ENCODE measurements at places on chromosomes 7 and 10. TPM values are rescaled to one million over a fixed set of nuclear protein-coding genes. Genes with fewer than 3 reads are reported as not detected.

The NKX6-2 gene
- not detected for total RNA-seq

The SLC13A1 gene
- not detected for total RNA-seq

The ZNRF2 gene
- total RNA-seq, result 15.2 TPM

The OR2A7 gene
- 1.5 TPM for total RNA-seq

The TMEM168 gene
- 11.7 TPM for total RNA-seq

The SORCS1 gene
- total RNA-seq, result not detected

The STOX1 gene
- total RNA-seq, result 0.42 TPM

The RAMP3 gene
- total RNA-seq, result not detected

The SFRP4 gene
- total RNA-seq, result not detected

The SH2B2 gene
- 0.16 TPM for total RNA-seq

The NKX1-2 gene
- not detected for total RNA-seq

The NUDCD3 gene
- total RNA-seq, result 80.7 TPM

The SPDYE3 gene
- total RNA-seq, result not detected

The AGR3 gene
- total RNA-seq, result not detected

The FANK1 gene
- total RNA-seq, result not detected

- no peak for DNase-seq
Observed at GRCh38 chr7:101829821-101830220, 12.4 kb downstream of the CUX1 start.

DNA sequence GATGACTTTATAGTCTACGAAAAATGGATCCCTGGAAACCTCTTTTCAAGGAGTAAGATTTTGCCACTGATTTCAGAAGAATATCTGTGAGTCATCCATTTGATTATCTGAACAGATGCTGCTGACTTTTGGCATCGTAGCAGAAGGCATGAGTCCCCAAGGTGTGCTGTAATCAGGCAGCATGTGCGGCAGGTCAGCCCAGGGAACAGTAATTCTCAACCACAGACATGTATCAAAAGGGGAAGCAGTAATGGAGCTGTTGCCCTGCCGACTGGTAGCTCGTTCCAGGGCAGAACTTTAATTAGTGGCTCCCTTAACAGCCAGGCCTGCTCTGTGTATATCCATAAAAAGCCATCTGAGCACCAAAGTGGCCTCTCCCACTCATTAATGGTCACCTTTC, 5.7 kb upstream of the VWC2 start:
- no peak for DNase-seq

GRCh38 chr10:32263300-32263699, 83.7 kb downstream of the EPC1 start:
- DNase-seq, result no peak

GRCh38 chr10:86944471-86944870, 12.9 kb downstream of the MMRN2 start:
- DNase-seq, result no peak

- DNase-seq, result peak; percentile 67
Observed at GRCh38 chr10:70461397-70462348, 16.9 kb upstream of the PALD1 start.

GRCh38 chr10:24385776-24386175, 176.8 kb downstream of the KIAA1217 start:
- DNase-seq, result no peak

GRCh38 chr7:323410-323809, 33.4 kb downstream of the FOXL3 start:
- no peak for DNase-seq

GRCh38 chr10:29256019-29256418, 32.9 kb upstream of the LYZL1 start:
- no peak for DNase-seq

GRCh38 chr10:11440250-11441150, 170.9 kb downstream of the USP6NL start:
- DNase-seq, result peak; percentile 24

DNA sequence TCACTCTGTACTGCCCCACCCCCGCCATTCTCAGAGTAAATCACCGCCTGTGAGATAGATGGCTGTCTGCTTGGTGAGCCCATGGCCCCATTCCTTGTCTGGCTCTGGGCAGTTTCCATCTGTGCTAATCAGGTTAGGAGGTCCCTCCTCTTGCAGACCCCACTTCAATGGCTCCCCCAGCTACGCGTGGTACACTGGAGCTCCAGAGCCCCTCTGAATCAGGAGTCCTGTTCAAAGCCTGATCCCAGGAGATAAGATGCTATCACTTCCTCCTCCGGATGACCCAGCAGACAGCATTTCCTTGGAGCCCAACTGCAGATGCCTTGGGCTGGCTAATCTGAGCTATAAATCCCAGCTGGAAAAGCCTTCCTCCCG, 122.3 kb downstream of the SH3PXD2A start:
- DNase-seq, result no peak

GRCh38 chr10:62852961-62853702, 37.0 kb upstream of the EGR2 start:
- DNase-seq, result peak; percentile 62

GRCh38 chr7:2527505-2528467, 8.2 kb downstream of the LFNG start:
- peak; percentile 72 for DNase-seq

- no peak for DNase-seq
Observed at GRCh38 chr10:114943000-114943399, 5.0 kb downstream of the TRUB1 start.

DNA sequence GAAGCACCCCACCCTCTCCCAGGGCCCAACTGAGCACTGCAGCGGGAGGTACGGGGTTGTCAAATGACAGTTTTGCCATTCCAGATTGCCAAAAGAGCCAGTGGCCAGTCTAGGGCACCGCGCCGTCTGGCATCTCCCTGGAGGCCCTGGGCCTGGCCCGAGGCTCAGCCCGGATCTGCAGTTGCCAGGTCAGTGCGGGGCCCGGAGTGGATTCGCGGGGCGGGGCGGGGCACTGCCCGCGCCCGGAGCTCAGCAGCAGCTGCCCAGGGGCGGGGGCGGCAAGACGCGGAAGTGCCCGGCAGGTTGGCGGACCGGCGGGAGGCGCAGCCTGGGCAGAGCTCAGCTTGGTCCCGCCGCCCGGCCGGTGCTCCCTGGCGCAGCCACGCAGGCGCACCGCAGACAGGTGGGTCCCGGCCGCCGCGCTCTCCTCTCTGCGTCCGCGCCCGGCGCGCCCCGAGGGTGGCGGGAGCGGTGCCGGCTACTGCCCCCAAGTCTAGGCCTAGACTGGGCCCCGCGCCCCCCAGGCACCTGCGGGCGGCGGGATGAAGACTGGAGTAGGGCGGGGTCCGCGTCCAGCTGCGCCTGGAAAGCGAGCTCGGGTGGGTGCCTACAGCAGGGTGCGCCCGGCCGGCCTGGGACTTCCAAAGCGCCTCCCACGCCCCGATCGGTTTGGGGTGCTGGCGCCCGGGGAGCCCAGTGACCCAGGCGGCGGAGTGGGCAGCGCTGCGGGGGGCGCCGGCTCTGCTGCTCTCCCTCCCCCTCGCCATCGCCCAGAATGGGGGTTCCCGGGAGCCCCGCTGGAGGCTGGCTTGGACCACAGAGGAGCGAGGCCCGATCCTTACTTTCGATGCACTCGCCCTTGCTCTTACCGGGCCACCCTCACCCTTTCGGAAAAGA, at the start of gene IRF5:
IRF5 (plus strand) TSS at position 281 of the 897 bp plus-strand sequence. CDS start 4,155 bp downstream, outside the sequence.
- DNase-seq, result peak; percentile 35

DNA sequence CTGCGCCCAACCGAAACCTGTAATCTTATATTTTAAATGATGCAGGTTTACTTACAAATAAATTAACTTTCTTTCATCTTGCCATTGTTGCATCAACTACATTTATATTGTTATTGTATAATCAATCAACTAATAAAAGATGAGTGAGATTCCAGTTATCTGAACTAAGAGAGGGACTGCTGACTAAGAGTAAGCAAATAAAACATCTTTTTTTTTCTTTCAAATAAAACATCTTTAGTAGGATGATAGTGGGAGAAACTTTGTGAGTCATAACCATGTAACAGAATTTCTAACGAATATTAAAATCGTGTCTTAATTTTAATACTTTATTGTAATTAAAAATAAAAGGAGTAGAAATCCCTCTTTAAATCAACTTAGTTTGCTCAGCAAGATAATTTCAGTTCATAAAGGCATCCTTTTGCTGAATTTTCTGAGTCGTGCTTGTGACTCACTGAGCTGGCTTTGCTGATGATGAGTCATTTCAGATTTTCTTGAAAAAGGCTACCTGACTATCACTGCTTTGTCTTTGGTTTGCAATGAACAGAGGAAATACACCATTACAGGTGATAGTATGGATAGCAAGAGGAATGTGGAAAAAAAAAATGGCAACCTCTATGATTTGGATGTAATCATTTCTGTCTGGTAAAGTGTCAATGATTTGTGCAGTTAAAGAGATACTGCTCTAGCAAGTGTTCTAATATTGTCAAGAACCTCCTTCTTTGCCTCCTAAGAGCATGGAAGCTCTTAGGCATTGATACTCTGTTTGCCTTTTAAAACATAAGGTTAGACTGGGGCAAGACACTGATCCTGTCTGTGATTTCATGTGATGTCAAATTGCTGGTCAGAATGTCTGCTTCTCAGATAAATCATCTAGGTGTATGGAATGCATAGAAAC, 119.5 kb downstream of the GPR158 start:
- no peak for DNase-seq

DNA sequence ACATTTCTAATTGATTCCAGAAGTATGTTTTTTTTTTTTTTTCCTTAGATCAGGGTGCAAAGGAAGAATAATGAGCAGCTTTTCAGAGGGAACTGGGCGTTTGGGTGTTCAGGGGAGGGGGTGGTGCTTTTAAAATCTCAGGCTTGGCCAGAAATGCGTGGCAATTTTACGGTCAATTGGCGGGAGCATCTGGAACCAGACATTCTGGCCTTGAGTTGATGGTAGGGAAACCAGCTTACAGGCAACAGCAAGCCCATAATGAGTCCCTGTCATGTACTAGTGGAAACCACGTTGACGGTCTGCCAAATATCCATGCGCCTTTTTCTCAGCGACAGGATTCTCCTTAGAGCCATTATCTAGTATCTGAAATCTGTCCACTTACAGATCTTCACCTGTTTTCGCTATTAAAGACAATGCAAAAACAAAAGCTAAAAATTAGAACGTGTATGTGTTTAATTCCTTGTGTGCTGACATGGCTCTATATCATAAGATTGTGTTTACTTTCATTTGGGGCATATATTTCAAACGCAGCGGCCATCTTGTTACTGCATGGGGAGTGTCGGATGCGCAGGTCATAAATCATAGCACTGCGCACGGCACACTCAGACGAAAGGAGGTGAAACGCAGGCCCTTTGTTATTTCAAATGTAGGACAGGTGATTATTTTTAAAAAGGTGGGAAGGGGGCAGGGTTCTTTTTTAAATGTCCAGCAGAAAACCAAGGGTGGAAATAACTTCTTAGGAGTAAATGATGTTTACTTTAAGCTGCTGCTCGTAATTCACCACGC, 209.2 kb downstream of the AGMO start:
- no peak for DNase-seq

- DNase-seq, result no peak
Observed at GRCh38 chr7:43513251-43513650, 69.7 kb upstream of the STK17A start.

DNA sequence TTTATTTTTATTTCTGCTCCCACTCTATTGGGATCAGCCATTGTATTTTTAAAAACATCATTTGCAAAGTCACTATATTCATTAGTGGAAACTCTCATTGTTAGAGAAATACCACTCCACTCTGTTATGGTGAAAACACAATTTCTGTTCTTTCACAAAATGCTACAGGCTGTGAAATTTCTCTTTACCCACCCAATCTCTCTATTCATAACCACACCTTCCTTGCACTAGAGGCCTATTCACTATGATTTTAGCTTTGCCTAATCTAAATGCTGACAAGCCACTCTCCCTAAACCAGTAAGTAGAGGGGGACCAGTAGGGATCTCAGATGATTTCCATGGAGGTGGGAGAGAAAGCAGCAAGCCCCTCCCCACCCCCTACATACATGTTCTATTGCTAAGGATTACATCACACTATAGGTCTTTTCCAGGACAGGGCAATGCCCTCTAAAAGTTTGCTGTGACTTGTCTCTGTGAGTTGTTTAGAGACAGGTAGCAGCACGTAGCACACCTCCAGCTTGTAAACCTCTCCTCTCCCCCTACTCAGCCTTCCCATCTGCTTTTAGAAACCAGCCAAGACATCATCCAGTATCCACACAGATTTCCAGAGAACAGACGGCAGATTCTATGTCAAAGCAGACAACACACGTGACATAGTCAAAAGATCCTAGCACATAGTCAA, 58.3 kb upstream of the PPP1R3C start:
- DNase-seq, result no peak

DNA sequence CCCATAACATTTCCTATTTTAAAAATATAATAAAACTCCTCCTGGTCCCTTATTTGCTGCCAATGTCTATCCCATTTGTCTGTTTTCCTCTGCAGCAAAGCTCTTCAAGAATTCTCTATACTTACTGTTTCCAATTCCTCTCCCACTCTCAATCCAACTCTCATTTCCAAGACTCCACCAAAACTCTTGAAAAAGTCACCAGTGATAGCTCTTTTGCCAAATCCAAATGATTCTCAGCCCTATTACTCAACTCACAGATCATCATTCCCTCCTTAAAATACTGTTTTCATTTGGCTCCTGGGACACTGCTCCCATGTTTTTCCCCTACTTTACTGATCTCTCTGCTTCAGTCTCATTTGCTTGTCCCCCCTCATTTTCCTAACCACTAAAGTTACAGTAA, 139.4 kb downstream of the HIBADH start:
- no peak for DNase-seq

GRCh38 chr10:71231206-71231605, 18.8 kb downstream of the UNC5B start:
- DNase-seq, result no peak

- DNase-seq, result no peak
Observed at GRCh38 chr7:116862951-116863670, 724 bp downstream of the CAPZA2 start.

DNA sequence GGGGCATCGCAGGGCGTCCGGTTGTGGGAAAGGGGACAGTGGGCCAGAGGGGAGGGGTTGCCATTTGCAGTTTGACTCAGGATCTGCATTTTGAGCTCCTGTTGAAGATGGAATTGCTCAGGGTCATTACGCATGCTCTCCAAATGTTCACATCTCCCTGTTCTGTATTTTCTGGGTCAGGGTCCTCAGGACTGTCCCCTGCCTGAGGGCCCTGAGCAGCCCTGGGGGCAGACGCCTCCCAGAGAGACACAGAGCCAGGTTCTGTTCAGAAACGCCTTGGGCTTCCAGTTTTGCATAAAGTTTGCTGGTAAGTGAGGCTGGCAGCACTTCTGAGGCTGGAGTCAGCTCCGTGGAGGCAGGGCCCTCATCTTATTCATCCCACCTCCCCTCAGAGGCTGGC, 34.1 kb upstream of the NUB1 start:
- no peak for DNase-seq

- peak; percentile 26 for DNase-seq
Observed at GRCh38 chr10:101453791-101454718, 100.1 kb downstream of the BTRC start.

GRCh38 chr10:3866332-3866731, 81.3 kb upstream of the KLF6 start:
- no peak for DNase-seq

GRCh38 chr10:44418637-44419036, 33.7 kb upstream of the CXCL12 start:
- DNase-seq, result no peak

- DNase-seq, result no peak
Observed at GRCh38 chr7:35869810-35870209, 69.0 kb downstream of the SEPTIN7 start.

DNA sequence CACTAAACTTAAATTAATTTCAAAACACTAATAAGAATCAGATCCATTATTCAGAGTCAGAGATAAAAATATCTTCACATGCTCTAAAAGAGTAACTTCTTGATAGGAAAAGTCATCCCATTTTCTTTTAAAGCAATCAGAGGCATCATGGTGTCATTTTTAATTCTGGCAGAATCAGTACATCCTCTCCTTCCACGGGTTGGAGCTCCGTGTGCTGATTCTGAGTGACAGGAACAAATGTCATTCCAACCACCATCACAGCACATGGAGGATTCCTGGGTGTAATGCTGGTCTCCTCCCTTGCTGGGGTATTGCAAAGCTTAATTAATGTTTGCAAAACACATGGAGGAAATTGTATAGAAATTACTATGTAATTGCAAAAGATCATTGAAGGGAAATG, 114.5 kb upstream of the IMMP2L start:
- no peak for DNase-seq
